NCI-H1048 (cell line): ENCODE measurements at places on chromosomes 1 and 21.

DNA sequence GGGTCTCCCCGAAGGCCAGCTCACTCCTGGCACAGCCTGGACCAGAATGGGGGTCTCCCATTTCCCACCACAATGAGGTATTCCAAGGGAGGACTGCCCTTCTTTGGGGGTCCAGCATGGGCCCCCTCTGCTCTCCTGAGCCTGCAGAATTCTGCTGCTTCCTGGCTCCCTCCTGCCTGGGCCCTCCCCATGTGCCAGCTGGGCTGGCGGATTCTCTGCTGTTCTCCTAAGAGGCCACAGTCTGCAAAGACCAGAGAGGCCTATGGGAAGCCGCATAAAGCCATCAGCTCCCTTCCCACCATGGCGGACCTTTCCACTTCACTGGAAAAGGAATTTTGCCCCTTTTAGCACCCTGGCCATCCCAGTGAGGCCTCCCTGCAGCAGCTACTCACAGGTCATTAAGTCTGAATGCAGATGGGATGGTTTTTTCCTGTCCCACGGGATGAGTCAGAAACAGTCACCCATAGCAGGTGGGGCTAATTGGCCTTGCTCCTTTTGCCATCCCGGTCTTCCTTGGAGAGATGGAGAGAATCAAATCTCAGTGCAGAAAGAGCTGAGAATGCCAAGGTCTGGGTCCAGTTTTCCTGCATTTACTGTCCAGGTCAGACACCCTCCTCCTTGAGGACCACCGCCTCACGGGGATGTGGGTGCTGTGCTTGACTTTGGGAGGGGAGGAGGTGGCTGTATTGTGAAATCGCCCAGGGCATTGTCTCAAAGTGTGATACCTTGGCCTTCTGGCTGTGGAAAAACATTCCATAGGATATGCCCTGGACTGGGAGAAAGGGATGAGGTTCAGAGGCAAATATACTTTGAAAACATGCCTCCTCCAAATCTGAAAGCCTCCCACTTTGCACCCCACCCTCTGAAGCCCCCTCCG, 23.2 kb downstream of the MYBPH start:
- no peak for DNase-seq

DNA sequence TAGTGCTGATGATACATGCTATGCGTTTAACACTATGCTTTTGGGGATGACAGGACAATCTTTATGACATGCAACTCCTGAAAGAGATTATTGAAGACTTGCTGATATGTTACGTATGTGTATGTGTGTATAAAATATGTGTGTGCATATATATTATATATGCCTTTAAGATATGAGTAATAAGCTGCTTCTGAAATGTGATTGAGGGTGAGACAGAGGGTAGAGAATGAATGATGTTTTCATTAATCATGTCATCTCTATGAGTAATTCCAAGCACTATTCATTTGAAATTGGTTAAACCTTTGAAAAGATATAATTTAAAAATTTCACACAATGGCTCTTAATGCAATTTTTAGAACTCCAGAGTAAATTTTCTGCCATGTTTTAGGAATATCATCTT, 5.8 kb downstream of the BCL9 start:
- DNase-seq, result no peak

GRCh38 chr1:76419603-76420002, 345.1 kb downstream of the ST6GALNAC3 start:
- DNase-seq, result no peak

GRCh38 chr1:39346872-39347271, 142.4 kb downstream of the MACF1 start:
- DNase-seq, result no peak

GRCh38 chr1:151612501-151613281, 841 bp downstream of the SNX27 start:
- no peak for DNase-seq

DNA sequence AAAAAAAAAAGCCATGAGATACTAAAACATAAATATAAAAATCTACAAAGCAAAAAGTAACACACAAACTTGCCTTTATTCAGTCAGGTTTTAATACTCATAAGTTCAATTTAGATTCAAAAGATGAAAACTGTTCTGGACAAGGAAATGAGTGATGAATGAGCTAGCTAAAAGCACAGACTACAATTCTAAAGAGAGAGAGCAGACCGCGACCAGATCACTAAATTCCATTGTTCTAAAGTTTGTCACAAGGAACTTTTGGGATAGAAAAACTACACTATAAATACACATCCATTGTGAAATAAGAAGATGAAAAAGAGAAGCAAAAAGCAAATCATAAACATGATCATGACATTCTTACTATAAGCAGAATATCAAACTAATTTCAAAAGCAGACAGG, 1.7 kb downstream of the ODF2L start:
- no peak for DNase-seq

GRCh38 chr1:18751425-18751824, 108.0 kb downstream of the TAS1R2 start:
- no peak for DNase-seq

- DNase-seq, result no peak
Observed at GRCh38 chr1:46768445-46768844, 30.4 kb upstream of the CYP4B1 start.

- no peak for DNase-seq
Observed at GRCh38 chr1:36203554-36204346, 20.5 kb upstream of the THRAP3 start.

DNA sequence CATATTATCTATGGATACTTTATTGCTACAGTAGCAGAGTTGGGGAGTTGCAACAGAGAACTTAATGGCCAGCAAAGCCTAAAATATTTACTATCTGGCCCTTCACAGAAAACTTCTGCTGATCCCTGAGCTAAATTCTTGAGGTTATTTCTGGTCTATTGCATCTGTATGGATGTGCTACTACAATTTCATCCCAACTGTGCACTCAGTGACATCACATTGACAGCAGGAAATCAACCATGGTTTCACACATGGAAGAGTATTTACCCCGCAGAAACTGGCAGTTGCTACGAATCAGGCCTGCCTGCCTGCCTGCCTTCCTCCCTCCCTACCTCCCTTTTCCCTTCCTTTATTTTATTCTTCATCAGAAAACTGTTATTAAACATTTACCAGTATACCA, 12.1 kb downstream of the CLCA2 start:
- DNase-seq, result no peak

- no peak for DNase-seq
Observed at GRCh38 chr1:70475023-70475422, 64.0 kb downstream of the CTH start.

- DNase-seq, result no peak
Observed at GRCh38 chr1:68409426-68409825, 40.3 kb downstream of the RPE65 start.

- no peak for DNase-seq
Observed at GRCh38 chr1:2555634-2556276, 416 bp upstream of the TNFRSF14 start.

DNA sequence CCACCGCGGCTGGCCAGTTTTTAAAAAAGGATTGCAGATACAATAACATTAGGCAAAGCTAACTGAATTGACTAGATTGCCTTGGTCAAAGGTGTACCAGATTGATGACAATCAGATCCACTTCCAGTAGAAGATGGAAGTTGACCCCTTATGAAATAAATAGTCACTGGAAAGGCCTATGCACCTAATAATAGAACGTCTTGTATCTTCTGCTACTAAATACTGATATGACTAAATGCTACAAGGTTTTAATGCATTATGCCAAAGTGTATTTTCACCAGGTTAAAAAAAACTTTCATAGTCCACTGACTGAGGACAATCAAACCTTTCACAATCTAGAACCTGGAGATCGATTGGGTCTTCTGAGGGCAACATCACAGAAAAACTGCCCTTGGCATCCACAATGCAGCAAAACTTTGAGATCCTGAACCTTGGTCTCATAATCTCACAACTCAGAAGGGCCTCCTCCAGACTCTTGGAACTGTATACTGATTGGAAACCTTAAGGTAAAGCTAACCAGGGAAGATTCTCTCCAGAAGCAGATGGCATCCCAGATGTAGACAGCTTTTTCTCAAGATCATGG, 7.8 kb upstream of the RBBP5 start:
- DNase-seq, result no peak

DNA sequence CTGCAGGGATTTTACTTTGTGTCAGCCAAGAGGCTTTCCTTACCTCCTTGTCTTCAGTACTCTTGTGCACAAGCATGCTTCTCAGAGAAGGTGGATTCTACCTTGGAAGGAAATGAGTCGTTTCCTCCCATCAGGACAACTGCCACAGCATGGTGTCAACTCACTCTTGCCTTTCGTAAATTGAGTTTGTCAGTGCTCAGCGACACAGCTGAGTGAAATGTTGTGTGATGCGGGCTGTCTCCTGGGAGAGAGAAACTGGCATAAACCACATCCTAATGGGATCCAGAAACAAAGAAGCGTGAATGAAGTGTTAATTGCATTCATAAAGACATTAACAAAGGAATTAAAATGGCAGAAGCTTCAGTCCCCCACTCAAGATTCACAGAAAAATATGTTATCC, 51.5 kb upstream of the SLC22A15 start:
- DNase-seq, result no peak
